ENCODE measurements at places on chromosomes 12 and 14.
A peak's percentile ranks its signal among the peaks of the same experiment; 100 is the strongest.

- DNase-seq = no peak
Observed at GRCh38 chr12:29943683-29944082, 159.9 kb upstream of the TMTC1 start.

- DNase-seq = no peak
Observed at GRCh38 chr12:2322554-2323120, 269.9 kb downstream of the CACNA1C start.

DNA sequence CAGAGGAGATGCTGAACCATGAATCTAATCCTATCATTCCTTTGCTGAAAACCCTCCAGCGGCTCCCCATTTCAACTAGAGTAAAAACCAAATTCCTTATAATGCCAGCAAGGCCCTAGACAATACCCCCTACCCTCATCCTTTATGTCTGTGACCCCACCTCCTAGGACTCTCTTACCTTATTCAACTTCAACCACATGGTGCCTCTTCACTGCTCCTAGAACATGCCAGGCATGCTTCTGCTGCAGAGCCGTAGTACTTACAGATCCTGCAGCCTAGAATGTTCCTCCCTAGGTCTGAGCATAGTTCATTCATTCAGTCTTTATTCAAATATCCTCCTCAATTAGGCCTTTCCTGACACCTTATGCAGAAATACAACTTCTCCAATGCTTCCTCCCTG, 54.9 kb downstream of the DCAF5 start:
- no peak for DNase-seq

DNA sequence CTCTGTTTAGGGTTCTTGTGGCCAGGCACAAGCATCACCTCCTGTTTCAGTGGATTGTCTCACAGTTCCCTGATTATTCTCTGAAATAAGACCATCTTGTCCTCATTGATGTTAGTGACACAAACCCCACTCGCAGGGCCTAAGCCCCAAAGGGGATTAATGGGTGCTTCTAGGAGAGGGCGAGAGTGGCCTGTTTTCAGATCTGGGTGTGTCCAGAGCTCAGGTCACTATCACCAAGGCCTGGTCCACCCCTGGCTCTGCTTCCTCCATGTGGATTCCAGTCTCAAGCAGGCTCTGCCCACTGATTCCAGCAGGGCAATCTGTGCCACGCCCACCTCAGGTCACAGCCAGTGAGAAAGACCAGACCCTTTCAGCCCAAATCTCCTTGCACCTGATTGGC, 361.9 kb downstream of the ADGRD1 start:
- DNase-seq = no peak

- DNase-seq = no peak
Observed at GRCh38 chr14:101109981-101110728, 206.6 kb upstream of the RTL1 start.

GRCh38 chr14:22521449-22522239, 67.4 kb downstream of the DAD1 start:
- no peak for DNase-seq

GRCh38 chr14:91389150-91389549, 28.5 kb downstream of the CCDC88C start:
- no peak for DNase-seq

DNA sequence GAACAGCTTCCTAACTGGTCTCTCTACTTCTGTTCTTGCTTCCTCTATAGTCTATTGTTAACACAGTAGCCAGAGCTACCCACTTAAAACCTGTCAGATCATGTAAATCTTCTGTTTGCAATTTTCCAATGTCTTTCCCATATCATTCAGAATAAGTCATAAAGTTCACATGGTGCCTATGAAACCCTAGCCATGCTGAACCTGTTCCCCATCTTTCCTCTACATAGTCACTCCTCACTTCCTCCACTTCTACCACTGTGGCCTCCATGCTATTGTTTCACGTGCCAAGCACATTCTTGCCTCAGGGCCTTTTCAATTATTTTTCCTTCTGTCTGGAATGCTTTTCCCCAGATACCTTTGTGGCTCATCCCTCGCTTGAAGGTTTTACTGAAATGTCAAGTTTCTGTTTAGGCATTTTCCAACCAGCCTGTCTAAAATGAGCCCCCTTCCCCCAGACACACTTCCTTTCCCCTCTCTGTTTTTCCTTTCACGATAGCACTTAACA, 132.1 kb downstream of the DYRK2 start:
- no peak for DNase-seq

- DNase-seq = no peak
Observed at GRCh38 chr12:78086553-78087362, 256.1 kb downstream of the NAV3 start.

- DNase-seq = no peak
Observed at GRCh38 chr12:44389896-44390295, 486.2 kb downstream of the NELL2 start.

DNA sequence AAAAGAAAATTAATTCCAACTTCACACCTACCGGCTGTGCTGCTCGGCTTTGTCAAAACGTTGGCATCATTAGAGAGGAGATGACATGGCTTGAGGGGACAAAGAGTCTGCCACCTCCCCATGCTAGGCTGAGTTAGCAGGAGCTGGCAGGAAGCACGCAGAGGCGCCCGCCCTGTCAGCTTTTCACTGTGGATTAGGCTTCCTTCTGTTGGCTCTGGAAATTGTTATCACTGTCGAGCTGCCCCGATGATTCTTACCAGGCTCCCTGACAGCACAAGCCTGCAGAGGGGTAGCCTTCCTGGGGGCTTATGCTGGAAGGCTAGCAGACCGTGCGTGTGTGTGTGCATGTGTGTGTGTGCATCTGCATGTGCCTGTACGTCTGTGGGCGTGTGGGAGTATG, 490.9 kb upstream of the TBX3 start:
- no peak for DNase-seq

DNA sequence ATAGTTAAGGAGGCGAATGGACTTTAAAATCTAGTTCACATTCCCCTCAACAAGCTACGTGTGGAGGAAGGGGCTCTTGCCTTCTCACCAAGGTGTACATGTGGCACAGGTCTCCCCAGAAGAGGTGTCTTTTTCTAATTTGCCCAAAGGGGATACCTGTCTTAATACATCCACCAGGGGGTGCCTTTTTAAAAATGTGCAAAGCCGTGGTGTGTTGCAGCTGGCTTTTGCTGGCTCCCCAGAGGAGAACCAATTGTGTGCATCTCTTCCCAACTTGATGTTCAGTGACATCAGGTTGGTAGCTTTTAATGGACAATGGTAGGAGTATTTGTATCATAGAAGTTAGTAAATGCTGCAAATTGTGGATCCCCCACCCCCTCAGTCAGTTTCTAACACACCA, 33.8 kb downstream of the CREBL2 start:
- peak; percentile 46 for DNase-seq

- DNase-seq = no peak
Observed at GRCh38 chr12:26940516-26941214, 2.4 kb downstream of the FGFR1OP2 start.

Data from activated T-cell treated with anti-CD3 and anti-CD28 coated beads, Interleukin-2, amount 50 U/mL, for 48 hours (primary cell).